ENCODE measurements at places on chromosomes 1 and 21.

- DNase-seq, result no peak
These were observed 76.6 kb downstream of the NOS1AP start for GRCh38 chr1:162145966-162146696.

DNA sequence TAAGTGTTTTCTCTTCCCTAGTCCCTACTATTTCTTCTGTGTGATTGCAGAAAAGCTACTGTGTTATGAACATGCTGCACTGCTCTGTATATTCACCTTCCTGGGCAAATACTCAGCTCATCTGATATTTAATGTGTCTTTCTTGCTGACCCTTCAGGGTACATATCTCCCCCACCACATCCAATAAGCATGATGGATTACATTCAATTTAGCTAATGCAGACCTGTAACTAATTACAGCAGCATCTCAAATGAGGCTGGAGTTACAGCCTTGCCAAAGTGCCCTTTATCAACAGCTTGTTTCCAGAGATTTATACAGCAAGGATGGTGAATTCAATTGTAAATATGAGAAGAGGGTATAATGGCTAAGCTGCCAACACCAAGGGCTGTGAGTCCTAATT, 144.0 kb downstream of the KCNH1 start:
- no peak for DNase-seq

- DNase-seq, result peak; percentile 5
These were observed 115.4 kb upstream of the EDN2 start for GRCh38 chr1:41599912-41600311.

DNA sequence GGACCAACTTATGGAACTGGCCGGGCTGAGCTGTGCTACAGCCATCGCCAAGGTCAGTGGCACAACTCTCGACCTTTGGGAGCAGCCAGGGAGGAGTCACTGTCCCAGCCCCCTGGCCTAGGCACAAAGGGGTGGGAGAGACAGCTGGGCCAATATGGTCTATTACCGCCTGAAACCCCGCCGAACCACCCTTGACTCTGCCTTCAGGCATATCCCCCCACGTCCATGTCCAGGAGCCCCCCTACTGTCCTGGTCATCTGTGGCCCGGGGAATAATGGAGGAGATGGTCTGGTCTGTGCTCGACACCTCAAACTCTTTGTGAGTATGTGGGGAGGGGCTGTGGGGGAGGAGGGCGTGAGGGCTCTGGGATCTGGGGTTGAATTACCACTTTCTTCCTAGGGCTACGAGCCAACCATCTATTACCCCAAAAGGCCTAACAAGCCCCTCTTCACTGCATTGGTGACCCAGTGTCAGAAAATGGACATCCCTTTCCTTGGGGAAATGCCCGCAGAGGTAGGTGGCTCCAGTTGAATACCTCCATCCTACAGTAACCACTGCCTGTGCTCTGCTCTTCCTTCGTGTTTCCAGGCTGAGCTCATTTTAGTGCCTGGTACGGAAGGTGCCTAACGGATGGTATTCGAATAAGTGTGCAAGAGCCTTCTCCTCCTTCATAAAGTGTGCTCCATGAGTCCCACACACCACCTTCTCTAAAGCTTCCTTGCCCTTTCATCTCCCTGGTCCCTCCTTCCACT, 758 bp downstream of the NAXE start:
- no peak for DNase-seq

- no peak for DNase-seq
These were observed 10.7 kb downstream of the NEGR1 start for GRCh38 chr1:72271555-72272085.

- DNase-seq, result no peak
These were observed 8.5 kb downstream of the FBXO2 start for GRCh38 chr1:11645670-11646265.

DNA sequence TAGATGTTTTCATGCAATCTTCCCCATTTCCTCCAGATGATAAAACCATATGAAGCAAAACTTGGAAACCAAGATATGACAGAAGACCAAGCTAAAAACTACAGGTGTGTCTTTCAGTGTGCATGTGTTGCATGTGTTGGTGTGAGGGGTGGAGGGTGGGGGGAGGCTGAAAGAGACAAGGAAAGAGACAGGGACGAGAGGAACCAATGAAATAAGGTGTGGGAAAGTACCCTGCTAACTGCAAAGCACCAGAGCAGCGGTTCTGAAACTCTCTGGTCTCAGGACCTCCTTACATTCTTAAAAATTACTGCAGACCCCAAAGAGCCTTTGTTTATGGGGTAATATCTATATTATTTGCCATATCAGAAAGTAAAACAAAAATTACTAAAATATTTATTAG, 87.4 kb upstream of the HIVEP3 start:
- DNase-seq, result no peak

DNA sequence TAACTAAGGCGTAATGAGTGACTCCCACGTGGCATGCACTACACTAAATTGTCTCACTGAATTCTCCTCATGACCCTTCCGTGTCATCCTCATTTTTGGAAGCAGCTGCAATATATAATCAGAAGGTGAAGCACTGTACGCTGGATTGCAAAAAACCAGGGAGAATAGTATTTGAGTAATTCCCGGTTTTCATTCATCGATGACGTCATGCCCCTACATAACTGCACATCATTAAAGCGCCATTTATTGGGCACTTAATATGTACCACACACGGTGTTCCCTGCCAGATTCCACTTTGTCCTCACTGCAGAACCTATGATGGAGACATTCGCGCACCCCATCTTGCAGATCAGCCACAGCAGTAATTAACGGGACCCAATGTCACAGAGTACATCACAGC, 41.0 kb downstream of the DHRS3 start:
- no peak for DNase-seq

DNA sequence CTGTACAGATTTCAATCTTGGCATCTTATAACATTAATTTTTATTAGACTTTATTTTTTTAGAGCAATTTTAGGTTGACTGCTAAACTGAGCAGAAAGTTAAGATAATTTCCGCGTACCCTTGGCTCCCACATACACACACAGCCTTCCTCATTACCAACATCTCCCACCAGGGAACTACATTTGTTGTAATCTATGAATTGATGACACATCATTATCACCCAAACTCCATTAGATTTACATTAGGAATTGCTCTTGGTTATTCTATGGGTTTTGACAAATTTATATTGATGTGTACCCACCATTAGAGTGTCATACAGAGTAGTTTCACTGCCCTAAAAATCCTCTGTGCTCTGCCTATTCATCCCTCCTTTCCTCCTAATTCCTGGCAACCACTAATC, 56.4 kb upstream of the GRIK3 start:
- no peak for DNase-seq

- no peak for DNase-seq
These were observed at the start of the genes PLA2G2C and UBXN10 for GRCh38 chr1:20185834-20186782. Gene PLA2G2C, minus strand, starts transcription at chr1:20186518. Its CDS starts 9,155 bp downstream, at chr1:20177363. Gene UBXN10, plus strand, starts transcription at chr1:20186096. Its CDS starts 4,466 bp downstream, at chr1:20190562.

Measured in iPS DF 19.7 (cell line).